ENCODE measurements at places on chromosomes 5 and 9.

GRCh38 chr9:18228101-18228500 is 245.9 kb upstream of the ADAMTSL1 start:
- DNase-seq, result no peak

DNA sequence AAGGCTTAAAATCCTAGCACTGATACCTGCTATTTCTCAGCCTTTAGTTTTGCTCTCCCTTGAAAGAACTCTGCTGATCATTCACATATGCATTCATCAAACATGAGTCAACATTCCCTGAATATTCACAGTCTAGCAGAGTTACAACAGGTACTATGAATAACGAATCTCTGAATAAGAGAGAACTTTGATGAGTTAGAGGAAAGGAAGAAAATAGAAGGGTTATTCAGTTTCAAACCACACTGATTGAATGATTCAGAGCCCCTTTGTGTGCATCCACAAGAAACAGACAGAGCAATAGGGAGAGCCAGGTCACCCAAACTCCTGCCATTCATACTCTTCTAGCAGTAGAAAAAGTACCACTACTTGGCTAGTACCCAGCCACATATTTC is 36.0 kb downstream of the FOXD1 start:
- no peak for DNase-seq

DNA sequence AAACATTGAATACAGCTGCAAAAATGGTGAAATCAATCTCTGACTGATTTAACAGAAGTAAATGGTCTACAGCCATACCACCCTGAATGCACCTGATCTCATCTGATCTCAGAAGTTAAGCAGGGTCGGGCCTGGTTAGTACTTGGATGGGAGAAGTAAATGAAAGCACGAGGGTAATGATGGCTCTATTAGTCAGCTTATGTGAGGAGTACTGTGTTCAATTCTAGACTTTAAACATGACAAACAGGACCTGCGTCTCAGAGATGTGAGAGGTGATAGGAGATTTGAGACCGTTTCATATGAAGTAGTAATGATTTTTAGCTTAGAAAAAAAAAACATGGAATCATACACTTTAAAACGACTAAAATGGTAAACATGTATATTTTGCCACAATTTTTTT is 77.1 kb upstream of the SUSD1 start:
- DNase-seq, result no peak

DNA sequence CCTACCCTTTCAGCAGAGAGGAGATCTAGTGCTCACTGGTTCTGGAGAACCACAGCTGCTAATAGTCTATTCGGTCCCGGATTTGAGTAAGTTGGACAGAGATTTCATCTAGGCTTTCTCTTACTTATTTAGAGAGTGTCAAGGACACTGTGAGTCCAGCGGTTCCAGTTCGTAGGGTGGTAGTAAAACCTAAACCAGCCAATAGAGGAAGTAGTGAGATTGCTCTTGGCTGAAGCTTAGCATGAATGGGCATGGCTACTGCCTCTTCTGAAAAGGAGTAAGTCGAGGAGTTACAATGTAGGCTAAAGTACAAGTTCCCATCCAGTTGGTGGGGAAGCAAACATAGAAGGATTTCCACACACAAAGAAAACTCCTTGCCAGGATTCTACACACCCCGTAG is 109.6 kb upstream of the MOCS2 start:
- no peak for DNase-seq

GRCh38 chr5:106116682-106117081 is 1554.1 kb downstream of the EFNA5 start:
- DNase-seq, result no peak

DNA sequence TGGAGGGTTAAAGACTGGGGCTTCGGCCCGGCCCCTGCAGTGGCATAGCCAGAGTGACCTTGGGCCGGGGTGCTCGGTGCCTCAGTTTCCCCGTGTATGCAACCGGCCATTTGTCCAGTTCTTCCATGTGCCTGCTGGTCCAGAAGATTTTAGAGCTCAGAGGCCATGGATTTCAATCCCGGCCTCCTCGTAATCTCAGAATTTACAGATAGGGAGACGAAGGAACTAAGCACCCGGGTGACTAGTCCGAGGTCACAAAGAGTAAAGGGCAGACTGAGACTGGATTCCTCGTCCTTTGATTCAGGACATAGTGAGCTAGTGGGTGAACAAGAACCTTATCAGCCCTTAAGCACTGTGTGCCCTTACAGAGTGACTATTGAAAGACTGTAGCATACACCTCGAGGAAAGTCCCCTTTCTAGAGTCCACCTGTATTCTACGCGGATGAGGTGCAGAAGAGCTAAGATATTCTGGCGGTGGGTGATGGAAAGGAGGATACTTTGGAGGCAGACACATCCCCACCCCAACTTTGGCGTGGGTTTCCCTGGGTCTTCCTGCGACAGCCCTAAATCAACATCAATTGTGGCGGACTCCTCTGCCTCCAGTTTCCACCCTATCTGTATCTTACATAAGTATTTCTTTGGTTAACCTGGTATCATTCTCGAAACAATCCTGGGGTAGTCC is 597 bp downstream of the SLC31A1 start:
- no peak for DNase-seq

GRCh38 chr9:37920471-37921167 is 16.7 kb upstream of the SLC25A51 start:
- no peak for DNase-seq

GRCh38 chr5:55994495-55994997 is at the start of gene IL6ST:
Gene IL6ST, minus strand, starts transcription at chr5:55994963. Its CDS starts 18,685 bp downstream, at chr5:55976278.
- DNase-seq, result no peak

GRCh38 chr9:87451149-87451548 is 46.5 kb upstream of the DAPK1 start:
- DNase-seq, result no peak

DNA sequence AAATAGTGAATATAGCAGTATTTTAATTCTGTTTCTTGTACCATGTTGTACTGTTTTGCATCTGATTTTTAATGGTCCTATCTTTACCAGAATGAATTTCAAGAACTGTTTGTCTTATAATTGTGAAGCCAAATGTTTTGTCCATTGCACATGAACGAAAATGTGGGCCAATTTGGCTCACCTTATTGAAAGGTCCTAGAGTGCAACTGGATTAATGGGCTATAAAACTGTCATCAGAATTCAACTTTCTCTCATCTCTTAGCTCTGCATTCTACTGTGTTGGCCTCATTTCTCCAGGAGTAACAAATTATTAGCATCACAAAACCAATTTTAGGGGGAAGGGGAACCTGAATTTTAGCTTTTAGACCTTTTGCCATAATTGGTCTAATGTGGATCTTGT is 179.4 kb upstream of the NUDT12 start:
- DNase-seq, result no peak

DNA sequence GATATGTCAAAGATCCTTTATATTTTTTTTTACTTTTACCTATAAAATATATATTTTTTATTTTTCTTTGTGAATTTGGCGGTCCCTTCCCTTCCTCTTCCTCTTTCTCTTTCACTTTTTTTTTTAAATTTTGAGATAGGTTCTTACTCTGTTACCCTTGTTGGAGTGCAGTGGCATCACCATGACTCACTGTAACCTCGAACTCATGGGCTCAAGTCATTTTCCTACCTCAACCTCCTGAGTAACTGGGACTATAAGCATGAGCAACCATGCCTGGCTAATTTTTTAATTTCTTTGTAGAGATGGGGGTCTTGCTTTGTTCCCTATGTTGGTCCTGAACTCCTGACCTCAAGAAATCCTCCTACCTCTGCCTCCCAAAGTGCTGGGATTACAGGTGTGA is 258.0 kb upstream of the CLINT1 start:
- DNase-seq, result no peak

DNA sequence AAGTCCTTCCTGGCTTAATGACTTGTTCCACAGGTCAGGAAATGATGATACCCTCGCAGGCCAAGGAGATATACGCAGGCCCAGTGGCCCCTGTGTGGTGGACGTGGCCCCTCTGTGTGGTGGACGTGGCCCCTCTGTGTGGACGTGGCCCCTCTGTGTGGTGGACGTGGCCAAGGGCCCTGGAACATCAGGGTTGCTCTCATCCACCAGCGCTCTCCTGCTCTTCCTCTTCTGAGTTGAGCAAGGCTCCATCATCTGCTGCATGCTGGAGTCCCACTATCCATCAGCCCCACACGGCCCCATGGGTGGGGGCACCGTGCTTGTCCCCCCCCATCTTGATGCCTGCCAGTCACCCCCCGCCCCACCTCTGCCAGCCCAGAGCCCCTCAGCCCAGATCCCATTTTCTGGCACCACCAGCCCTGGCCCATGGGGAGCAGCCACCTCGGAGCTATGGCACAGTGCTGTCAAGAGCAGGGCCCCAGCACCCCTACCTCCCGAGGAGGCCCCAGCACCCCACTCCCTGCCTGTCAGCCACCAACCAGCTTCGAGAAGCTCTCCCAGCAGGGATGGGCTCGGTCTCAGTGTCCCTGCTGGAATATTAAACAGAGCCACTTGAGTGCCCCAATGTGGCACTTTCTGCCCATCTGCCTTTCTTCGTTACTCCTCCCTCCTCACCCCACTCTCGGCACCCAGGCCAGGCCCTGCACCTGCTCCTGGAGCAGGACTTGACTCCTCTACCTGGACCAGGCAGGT is 8.1 kb downstream of the LRRC14B start:
- DNase-seq, result no peak

- DNase-seq, result no peak
Observed at GRCh38 chr9:33161011-33161588, 6.0 kb downstream of the B4GALT1 start.

DNA sequence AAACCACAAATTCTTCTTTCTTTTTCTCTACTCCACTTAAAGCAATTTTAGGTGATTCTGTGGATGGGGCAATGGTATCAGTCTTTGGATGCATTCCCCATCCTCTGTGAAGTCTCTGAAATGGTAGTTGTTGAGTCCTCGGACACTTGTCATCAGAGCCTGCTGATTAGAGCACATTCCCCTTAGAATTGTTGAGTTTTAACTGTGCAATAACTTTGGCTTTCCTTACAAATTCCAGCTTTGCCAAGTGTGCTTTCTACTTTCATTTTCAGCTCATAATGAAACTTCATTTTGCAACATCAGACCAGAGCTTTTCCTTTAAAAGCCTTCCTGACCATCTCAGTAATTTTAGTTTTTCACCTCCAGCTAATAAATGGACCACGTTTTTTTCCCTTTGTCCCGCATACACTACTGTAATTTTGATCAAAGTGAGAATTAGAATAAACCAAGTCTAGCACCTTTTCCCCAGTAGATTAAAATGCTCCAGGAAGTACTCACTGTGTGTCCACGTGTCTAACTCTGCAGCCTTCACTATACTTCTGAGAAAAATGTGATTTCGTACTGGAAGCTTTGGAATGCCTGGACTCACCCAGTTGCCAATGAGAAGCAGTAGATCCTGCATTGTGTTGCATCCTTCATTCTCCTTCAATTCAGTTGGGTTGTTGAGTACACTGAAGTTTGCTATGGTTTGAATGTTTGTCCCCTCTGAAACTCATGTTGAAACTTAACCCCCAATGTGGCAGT is 135.6 kb downstream of the NTRK2 start:
- DNase-seq, result no peak

DNA sequence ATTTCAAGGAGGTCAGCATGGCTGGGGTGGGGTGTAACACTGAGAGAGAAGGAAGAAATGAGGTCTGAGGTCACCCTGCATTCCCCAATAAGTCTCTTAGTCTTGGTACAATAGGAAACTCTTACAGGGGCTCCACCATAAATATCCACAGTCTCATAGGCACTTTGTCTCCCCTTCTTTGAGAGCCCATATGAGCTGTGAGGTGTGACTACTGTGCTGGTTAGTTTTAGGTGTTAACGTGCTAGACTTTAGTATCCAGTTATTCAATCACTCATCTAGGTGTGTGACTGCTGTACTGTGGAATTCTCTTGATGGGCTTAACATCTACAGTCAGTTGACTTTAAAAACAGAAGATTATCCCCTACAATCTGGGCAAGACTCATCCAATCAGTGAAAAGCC is 378.1 kb upstream of the RFX3 start:
- DNase-seq, result no peak

- DNase-seq, result no peak
Observed at GRCh38 chr9:131410044-131410491, 16.2 kb downstream of the PRRC2B start.

DNA sequence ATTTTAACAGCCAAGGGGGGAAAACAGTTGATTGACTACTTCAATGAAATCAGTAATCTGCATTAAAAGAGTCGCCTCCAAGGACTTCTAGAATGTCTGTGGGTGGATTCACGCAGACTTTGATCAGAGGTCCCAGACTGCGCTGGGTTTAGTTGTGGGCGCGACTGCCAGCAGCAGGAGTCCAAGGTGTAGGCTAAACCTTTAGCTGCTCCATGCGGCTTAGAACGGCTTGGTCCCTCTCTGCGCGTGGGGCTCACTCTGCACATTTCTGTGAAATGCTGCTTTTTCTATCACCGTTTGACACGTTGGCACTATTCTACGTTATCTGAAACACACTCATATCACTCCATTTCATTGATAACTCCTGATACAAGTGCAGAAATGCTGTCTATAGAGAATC is 48.6 kb upstream of the IRX2 start:
- no peak for DNase-seq

GRCh38 chr9:132973713-132974112 is 4.8 kb upstream of the GFI1B start:
- no peak for DNase-seq

DNA sequence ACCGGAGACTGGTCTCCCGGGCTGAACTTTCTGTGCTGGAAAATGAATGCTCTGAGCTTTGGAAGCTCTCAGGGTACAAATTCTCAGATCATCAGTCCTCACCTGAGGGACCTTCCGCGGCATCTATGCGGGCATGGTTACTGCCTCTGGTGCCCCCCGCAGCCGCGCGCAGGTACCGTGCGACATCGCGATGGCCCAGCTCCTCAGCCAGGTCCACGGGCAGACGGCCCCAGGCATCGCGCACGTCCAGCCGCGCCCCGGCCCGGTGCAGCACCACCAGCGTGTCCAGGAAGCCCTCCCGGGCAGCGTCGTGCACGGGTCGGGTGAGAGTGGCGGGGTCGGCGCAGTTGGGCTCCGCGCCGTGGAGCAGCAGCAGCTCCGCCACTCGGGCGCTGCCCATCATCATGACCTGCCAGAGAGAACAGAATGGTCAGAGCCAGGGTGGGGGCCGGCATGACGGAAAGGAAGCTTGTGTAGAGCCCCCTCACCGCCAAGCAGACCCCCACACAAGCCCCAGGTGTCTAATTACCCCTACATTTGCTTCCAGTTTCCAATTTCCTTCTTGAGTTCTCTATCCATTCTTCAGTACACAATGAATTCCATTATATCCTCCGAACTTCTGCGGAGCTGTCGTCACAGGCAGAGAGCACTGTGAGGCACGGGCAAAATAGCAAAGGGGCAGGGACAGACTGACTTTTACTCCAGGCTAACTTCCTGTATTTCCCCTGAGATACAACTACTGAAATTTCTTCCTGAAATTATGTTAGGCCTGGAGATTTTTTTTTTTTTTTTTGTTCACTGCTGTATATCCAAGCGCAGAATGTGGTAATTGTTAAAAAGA is 23.2 kb downstream of the CDKN2A start:
- DNase-seq, result no peak

- no peak for DNase-seq
Observed at GRCh38 chr5:37606148-37606547, 227.0 kb downstream of the WDR70 start.

GRCh38 chr9:70413464-70413798 is 1.0 kb downstream of the KLF9 start:
- DNase-seq, result no peak

DNA sequence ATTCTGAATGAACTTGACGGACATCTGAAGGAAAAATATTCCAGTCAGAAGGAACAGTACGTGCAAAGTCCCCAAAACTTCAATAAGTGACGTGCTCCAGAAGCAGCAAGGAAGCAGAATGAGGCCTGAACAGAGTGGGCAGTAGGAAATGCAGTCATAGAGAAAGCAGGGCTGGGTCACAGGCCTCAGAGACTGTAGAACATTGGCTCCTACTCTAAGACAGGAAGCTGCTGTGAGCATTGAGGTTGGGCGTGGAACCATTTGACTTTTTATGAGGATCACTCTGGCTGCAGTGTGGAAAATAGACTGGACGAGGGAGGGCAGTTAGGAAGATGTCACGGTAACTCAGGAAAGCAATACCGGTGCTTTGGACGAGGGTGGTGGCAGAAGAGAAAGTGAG is 64.0 kb downstream of the DOCK8 start:
- no peak for DNase-seq

Data from cortex of kidney (tissue), 1 donor.